ENCODE measurements at places on chromosomes 7 and 10. TPM values are rescaled to one million over a fixed set of nuclear protein-coding genes. Genes with fewer than 3 reads are reported as not detected.

- no peak for DNase-seq
These were observed 89.6 kb downstream of the DNAJB9 start for GRCh38 chr7:108659261-108659660.

DNA sequence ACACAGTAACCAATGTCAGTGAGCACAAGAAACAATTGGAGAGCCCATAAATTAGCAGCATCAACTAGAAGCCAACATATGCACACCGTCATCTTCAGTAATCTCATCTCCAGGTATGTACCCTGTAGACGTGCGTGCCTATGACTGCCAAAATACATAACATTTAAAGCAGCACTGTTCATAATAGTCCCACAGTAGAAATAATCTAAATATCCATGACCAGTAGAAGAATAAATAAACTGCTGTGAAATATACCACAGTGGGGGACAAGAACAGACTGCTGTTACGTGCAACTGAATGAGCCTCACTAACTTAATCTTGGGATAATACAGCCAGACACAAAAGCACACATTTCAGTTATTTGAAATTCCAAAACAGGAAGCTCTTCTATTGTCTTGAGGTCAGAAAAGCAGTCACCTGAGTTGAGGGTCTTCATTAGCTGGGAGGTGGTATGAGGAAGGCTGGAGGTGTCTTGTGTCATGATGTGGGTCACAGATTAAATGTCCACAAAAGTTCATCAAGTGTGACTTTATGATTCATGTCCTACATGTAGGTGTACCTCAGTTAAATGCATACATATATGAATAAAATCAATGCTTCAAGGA is 454.2 kb upstream of the AKR1E2 start:
- no peak for DNase-seq

DNA sequence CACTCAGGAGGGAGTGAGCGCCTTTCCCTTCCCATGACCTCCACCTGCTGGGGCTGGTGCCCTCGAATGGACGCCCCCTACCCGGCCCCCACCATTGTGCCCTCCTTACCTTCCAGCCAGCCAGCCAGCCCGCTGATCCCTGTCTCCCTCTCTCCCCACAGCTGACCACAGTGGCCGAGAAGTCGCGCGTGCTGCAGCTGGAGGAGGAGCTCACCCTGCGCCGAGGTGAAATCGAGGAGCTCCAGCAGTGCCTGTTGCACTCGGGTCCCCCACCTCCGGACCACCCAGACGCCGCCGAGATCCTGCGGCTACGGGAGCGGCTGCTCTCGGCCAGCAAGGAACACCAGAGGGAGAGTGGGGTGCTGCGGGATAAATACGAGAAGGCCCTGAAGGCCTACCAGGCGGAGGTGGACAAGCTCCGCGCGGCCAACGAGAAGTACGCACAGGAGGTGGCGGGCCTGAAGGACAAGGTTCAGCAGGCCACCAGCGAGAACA is 77.9 kb upstream of the GTF2IRD1 start:
- DNase-seq: no peak

- no peak for DNase-seq
These were observed 181.1 kb downstream of the TNS3 start for GRCh38 chr7:47400741-47401206.

GRCh38 chr10:91805110-91805838 is 7.0 kb downstream of the TNKS2 start:
- no peak for DNase-seq

DNA sequence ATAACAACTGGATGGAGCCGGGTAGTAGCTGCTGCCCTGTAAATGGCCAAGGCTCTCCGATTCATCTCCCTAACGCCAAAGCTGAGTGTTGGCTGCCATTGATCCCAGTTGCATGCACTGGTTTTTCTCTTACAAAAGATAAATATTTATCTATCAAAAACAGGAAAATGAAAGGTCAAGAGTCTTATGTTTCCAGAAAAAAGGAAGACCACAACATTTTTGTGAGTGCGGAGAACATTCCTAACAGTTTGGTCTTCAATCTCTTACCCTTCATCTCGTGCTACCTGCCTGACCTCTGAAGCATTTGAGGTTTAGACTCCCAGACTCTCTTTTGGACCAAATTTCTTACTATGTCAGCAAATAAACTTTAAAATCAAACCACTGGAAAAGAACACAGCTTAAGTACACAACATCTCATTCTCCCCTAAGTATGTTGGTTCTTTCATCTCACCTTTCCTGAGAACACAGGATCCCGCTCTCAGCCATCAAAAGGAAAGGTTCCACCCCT is 61.6 kb downstream of the SORBS1 start:
- no peak for DNase-seq

GRID2IP gene
- 0.40 TPM for total RNA-seq
